ENCODE measurements at places on chromosomes 4 and X.

GRCh38 chrX:1946974-1947373 lies 332.1 kb downstream of the ASMT start:
- no peak for DNase-seq

DNA sequence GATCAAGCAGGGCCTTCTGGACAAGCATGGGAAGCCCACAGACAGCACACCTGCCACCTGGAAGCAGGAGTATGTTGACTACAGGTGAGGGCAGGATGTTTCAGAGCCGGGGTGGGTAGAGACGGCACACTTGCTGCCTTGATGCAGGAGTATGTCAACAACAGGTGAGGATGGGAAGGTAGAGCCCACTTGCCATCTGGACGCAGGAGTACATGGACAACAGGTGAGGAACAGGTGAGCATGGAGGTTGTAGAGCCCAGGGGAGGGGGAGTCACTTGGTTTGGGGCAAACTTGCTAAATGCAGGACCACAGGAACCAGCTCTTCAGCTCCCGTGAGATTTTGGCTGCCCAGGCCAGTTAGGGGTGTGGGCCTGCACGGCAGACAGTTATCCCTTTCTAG lies 12.0 kb downstream of the DKC1 start:
- DNase-seq = no peak

DNA sequence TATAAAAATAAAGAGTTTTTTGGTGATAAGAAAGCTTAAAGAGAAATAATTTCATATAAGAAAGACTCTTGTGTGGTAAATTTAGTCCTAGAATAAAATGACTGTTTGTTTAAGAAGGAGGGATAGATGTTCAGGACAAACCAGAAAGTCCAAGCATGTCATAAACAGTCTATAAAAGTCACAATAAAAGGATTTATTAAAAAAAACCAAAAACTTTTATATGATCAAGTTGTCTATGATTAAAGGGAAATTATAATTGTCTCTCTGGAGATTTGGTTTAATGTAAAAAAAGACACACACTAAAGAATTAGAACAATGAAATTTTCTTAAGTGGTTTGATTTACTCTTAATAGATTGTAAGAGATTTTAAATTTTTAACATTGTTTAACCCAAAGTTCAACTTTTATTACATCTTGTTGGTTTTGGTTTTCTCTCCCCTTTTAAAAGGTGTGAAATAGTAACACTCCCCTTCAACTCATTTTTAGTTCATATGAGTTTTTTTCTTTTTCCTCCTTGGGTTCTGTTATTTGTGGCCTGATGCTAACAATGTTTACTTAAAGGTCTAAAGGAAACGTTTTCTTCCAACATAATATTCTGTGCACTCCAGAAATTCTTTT lies 89.7 kb downstream of the PDHA2 start:
- no peak for DNase-seq

DNA sequence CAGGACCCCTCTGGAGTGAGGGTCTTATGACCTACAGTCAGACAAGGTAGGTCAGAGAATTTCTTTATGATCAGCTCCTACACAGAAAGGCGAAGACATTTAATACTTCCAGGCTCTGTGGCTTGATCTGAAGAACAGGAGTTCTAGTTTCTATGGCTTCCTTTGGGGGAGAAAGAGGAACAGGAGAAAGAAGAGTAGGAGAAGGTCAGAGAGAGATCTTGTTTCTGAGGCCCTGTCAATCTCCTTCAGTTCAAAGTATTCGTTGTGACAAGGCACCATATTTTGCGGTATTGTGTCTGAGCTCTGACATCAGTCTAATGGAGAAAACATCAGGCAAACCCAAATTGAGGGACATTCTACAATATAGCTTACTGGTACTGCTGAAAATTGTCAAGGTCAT lies 16.7 kb downstream of the TMSB4X start:
- no peak for DNase-seq

All from CD4-positive, alpha-beta memory T cell (primary cell).